ENCODE measurements at places on chromosomes 3 and 15.

GRCh38 chr3:108393128-108393900 lies 97.0 kb downstream of the HHLA2 start:
- no peak for DNase-seq

DNA sequence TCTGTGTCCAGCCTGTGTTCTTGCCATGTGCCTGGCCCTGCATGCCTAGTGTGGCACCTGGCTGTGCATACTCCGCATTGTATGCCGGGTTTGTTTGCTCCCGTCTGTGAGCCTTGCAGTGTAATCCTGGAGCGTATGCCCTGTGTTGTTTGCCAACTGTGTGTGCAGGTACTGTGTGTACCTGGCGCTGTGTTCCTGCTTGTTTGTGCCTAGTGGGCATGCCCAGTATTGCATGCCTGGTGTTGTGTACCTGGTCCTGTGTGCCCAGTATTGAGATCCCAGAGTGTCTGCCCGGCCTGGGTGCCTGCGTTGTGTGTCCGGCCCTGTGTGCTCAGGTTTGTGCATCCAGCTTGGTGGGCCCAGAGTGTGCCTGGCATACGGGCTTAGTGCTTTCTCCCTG lies 54.5 kb upstream of the CHRNA7 start:
- DNase-seq: no peak

- DNase-seq: no peak
These were observed 44.6 kb downstream of the HES1 start for GRCh38 chr3:194180570-194180969.

- DNase-seq: no peak
These were observed 49.9 kb downstream of the NMD3 start for GRCh38 chr3:161270991-161271390.

DNA sequence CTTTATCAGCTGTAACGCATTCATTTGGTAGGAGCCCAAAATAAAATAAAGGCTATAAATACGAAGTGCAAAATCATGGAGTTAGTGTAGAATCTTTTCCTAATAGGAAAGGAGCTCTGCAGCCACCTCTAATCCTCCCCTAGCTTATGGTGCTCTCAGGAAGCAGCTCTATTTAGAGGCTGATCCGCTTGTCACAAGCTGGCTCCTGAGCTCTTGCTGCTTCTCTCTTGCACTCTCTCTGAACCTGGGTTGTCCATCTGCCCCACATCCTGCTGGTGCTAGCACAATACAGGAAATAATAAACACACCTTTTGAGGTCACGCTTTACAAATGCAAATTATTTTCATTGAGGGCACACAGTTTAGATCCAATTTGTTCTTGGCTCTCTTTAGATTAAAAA lies 37.3 kb upstream of the BFSP2 start:
- DNase-seq: no peak

DNA sequence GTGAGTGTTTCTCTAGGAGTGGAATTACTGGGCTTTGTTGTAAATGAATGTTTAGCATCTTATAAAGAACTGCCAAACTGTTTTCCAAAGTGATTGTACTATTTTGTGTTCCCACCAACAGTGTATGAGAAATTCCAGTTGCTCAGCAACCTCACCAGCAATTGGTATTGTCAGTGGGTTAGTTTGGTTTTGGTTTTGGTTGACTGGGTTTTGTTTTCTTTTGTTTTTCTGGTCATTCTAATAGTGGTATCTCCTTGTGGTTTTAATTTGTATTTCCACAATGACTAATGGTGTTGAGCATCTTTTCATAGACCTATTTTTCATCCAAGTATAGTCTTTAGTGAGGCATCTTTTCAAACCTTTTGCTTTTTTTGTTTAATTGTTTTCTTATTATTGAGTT lies 27.1 kb downstream of the FILIP1L start:
- DNase-seq: peak; percentile 83
